ENCODE measurements at places on chromosomes 2 and 18. TPM values are rescaled to one million over a fixed set of nuclear protein-coding genes. Genes with fewer than 3 reads are reported as not detected.

GRCh38 chr2:181185421-181185820 lies 205.0 kb downstream of the UBE2E3 start:
- H3K4me3 ChIP-seq = no peak overlapping the region
- no peak overlapping the region for H3K27ac ChIP-seq
- DNase-seq = no peak
- H3K27me3 ChIP-seq = no peaks in the 10 kb centered on the region

- no peak overlapping the region for H3K27ac ChIP-seq
- no peak for DNase-seq
- no peaks in the 10 kb centered on the region for H3K27me3 ChIP-seq
- peaks cover 27% of the 10 kb centered on the region for H3K4me1 ChIP-seq
- H3K4me3 ChIP-seq = no peak overlapping the region
- H3K36me3 ChIP-seq = peaks cover 14% of the 10 kb centered on the region
These were observed 33.3 kb downstream of the LONRF2 start for GRCh38 chr2:100289020-100289419.

Gene RBM45
- total RNA-seq = 7.2 TPM

Gene GRB14
- 3.3 TPM for total RNA-seq

DNA sequence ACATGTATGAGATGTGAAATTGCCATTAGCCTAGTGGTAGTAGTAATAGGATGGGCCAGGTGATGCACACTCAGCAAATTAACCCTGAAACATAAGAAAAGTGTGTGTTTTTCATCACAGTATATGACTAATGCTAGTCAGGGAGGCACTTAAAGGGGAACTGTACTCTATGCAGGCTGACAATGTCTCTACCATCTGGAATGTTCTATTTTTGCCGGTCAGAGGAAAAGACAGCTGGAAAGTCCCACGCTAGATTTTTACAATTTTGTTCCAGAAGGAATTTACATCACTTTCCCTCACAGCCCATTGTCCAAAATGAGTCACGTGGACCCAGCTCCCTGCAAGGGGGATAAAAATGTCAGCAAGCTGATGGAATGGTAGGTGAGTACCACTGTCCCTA lies 746.3 kb upstream of the CHAC2 start:
- no peak overlapping the region for H3K4me3 ChIP-seq
- no peak overlapping the region for H3K27ac ChIP-seq
- H3K36me3 ChIP-seq = no peaks in the 10 kb centered on the region
- DNase-seq = no peak
- H3K4me1 ChIP-seq = no peaks in the 10 kb centered on the region
- H3K27me3 ChIP-seq = no peaks in the 10 kb centered on the region

DNA sequence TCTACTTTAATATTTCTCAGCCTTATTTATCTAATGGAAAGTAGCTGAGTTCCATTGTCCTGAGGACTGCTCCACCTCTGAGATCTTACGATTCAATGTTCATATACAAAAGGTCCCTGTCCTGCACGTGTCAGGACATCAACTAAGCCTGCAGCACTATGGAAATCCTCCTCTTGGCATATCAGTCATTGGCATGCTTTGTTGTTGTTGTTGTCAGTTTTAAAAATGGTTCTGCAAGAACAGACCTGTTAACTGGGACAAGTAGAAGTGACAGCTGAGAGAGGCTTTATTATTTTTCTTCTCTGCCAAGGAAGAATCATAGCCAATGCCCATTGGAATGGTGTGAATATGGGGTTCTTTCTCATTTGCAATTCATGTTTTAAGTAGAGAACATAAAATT lies 450.1 kb upstream of the PKDCC start:
- H3K27me3 ChIP-seq = no peaks in the 10 kb centered on the region
- peaks cover 22% of the 10 kb centered on the region for H3K4me1 ChIP-seq
- H3K36me3 ChIP-seq = no peaks in the 10 kb centered on the region
- H3K27ac ChIP-seq = peak overlapping the region; percentile 64
- DNase-seq = no peak
- H3K4me3 ChIP-seq = no peak overlapping the region

GRCh38 chr2:24875272-24875671 lies 44.8 kb downstream of the ADCY3 start:
- no peak for DNase-seq
- no peak overlapping the region for H3K4me3 ChIP-seq
- H3K27me3 ChIP-seq = no peaks in the 10 kb centered on the region

- no peak overlapping the region for H3K4me3 ChIP-seq
- no peak overlapping the region for H3K27ac ChIP-seq
These were observed 283.7 kb upstream of the PXDN start for GRCh38 chr2:2028041-2028440.

Gene KIF1A
- total RNA-seq = 1.7 TPM

Gene PTPN2
- 14.3 TPM for total RNA-seq

DNA sequence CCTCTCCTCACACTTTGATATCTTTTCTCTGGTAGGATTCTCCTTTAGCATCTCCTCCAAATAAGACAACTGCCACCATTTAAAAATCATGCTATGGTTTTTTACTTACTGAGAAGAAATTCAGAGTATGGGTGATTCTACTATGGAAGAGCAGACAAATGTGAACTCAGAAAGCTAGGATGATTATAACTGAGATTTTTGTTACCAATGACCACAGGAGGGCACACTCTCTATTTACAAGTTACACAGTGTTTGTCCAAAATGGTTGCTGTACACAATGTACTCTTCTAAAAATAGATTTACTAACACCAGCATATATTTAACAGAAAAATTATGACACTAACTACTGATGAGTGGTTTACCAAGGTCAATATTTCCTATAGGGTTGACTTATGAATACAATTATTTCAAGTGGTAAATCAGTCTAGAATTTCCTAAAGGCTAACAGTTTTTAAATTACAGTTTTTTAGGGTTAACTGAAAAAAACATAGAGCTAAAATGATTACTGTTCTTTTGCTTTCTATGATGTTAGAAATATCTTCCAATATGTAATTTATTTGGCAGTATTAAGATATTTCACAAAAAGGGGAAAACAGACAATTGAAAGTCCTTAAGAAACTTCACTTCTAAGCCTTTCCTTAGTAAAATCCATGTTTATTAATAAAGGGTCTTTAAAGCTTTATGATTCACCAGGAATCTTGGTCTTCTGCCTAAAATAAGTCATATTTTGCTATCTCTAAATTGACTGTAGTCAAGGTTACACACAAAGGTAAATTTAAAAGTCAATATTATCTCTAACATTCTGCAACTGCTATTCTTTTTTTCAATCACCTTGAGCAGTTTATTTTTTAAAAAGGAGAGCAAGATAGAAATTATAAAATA lies 57.2 kb downstream of the MAP4K3 start:
- no peaks in the 10 kb centered on the region for H3K27me3 ChIP-seq
- H3K27ac ChIP-seq = peak overlapping the region; percentile 40
- H3K36me3 ChIP-seq = no peaks in the 10 kb centered on the region
- H3K4me1 ChIP-seq = peaks cover 31% of the 10 kb centered on the region

Data from esophagus muscularis mucosa (tissue), 4 donors.